Activated CD4-positive, alpha-beta T cell treated with anti-CD3 and anti-CD28 coated beads, Interleukin-2, amount 50 U/mL, for 48 hours (primary cell): ENCODE measurements at places on chromosomes 2 and 18.

DNA sequence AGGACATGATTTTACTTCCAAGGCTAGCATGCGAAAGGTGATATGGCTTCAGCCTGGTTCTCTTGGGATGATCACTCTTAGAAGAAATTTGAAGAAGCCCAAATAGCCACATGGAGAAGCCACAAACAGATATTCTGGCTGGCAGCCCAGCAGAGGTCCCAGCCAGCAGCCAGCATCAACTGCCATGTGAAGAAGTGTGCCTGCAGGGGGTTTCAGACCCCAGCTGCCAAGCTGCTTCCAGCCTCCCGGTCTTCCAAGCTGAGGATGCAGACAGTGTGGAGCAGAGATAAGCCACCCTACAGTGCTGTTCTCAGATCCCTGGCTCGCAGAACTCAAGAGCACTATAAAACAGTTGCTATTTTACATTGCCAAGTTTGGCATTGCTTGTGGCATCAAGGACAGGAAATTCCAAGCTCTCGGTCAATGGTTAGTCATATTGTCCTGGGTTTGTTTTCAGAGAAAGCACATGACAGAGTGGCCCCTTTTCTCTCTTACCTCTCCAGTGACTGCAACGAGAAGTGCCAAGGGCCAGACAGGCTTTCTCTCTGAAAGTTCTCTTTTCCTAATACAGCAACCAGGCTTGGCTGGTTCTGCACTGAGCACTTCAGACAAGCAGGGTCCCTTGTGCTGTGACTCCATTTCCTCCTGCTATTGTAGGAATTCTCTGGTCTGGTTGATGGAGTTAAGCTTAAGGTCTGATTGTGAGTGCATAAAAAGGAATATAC is 223.7 kb downstream of the ANKRD30B start:
- no peak for DNase-seq

- DNase-seq = no peak
Measured at GRCh38 chr18:48562075-48562474, 23.2 kb downstream of the CTIF start.

- DNase-seq = no peak
Measured at GRCh38 chr18:5175378-5175777, 21.7 kb downstream of the AKAIN1 start.

- DNase-seq = no peak
Measured at GRCh38 chr2:53366543-53366942, 401.1 kb upstream of the CHAC2 start.

DNA sequence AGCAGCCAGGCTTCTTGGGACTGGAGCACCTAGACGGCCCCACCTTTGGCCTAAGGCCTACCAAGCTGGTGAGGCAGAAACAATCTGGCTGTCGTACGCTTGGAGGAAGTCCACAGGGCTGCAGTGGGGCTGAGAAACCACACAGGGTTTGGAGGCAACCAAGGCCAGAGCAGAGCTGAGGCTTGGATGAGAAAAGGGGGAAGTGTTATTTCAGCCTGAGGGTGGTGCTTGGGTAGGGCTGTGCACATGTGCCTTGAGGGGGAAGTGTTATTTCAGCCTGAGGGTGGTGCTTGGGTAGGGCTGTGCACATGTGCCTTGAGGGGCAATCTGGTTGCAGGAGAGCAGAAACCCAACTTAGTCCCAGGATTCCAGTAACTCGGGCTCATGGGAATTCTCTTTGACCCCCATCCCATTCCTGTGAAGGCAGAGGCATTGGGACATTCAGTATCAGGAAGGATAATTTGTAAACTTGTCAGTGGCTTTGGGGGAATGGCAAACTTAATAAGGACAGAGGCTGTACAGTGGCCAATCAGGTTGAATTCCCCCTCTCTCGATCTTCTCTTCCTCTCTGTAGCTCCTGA is 971 bp upstream of the FBXO41 start:
- no peak for DNase-seq

GRCh38 chr2:3637311-3637675 is 20.7 kb upstream of the ALLC start:
- no peak for DNase-seq

DNA sequence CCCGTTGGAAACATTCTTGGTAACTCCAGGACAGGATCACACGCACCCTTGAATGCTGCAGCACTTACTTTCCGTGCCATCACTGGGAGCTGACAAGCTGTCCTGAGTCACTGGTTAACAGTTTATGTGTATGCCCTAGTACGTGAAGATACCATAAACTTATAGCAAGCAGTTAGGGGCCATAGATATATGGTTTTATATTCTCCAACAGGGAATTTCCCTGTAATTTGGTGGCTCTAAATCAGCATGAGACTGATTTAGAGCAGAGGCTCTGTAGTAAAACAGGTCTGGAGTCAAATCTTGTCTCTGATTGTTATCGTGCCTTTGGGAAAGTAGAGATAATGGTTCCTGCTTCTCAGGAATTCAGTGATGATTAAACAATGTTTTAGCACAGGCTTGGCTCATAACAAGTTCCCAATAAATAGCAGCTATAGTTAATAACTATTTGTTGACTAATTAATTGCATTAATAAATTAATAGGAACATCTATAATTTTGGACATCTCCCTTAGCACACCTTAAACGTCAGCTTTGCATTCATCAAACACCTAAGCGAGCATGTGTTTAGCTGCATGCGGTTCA is 215.2 kb downstream of the VAPA start:
- no peak for DNase-seq

DNA sequence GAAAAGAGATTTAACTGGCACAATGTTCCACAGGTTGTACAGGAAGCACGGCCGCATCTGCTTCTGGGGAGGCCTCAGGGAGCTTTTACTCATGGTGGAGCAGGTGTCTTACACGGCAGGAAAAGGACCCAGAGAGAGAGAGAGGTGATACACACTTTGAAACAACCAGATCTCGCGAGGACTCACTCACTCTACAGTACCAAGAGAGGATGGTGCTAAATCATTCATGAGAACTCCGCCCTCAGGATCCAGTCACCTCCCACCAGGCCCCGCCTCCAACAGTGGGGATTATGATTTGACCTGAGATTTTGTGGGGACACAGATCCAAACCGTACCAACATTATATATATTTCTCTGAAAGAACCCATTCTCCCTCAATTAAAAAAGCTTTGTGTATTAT is 79.7 kb upstream of the DOCK10 start:
- no peak for DNase-seq

- DNase-seq = no peak
Measured at GRCh38 chr2:12269041-12269972, 447.4 kb upstream of the TRIB2 start.

DNA sequence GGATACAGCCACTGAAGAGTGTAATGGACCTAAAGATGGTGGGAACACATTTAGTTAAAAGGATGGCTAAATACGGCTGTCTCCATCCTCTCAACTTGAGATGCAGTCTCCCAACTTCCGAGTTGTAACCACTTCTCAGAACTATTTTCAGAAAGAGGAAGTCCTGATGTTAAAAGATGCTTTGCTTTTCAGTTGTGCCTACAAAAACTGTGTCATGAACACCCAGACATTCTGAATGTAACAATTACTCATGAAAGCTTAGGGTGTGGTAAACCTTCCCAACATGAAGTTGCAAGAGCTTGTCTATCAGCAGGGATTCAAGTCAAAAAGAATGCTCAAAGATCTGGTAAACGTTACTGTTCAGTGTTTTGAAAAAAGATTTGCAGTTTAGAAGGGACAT is 147.9 kb downstream of the DOCK10 start:
- no peak for DNase-seq

- no peak for DNase-seq
Measured at GRCh38 chr2:32746669-32747068, 118.8 kb downstream of the TTC27 start.

- DNase-seq = no peak
Measured at GRCh38 chr18:7290077-7290476, 59.2 kb downstream of the LRRC30 start.

DNA sequence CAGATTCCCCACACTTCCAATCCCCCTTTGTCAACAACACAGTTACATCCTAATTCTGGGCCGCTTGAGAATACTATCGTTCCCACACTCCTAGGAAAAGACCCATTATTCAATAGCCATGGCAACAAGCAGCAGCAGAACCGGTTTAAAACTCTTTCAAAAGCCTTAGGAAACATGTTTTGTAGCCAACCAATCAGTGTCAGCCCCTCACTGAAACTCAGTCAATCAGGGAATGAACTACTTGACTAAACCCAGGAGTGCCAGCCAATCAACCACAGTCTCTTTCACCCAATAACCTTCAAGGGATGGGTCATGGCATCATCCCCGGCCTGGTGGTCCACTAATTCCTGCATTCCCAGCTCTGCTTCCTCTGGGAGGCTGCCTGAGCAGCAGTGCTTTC is 204.8 kb upstream of the HS6ST1 start:
- DNase-seq = no peak

DNA sequence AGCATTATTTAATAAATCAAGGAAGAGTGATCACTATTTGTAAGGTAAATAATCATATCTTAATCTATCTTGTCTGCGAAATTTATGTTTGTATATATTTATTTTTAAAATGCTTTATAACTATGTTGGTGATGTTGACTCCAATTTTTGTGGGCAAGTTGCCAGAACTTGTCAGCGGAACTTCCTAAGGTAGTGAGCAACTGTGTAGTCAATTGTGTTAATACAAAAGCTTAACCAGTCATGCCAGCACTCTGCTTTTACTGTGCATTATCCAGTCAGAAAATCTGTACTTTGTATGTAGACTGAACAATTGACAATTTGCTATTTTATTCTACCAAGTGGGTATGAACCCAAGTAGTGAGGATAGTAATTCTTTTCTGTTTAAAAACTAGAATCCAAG is 61.9 kb upstream of the RND3 start:
- no peak for DNase-seq

DNA sequence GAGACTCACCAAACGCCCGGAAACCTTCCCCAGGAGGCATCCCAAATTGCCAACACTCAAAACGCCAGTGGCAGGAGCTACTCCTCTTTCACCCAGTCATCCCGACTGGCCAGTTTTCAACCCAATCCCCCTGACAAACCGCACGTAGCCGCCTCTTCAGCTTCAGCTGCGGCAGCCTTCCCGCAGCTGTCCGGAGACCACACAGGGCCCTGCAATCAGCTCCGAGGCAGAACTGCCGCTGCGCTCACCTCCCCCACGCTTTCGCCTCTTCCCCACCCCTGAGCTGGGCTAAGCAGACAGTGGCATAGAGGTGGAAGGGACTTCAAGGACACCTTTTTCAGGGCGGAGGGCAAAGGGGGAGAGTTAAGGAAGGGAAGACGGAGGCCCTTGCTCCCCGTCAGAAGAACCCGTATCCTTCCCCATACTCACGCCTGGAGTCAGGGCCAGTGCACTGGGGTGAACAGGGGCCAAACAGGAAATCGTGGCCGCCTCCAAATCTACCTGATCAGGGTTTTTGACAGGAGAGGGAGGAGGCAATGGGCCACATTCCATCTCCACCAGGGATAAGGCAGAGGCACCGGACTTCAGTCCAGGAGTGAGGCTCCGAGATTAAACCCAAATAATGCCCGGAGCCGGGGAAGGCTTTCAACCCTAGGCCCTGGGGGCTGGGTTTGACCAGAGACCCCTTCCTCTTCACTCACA is 16.9 kb downstream of the CYP26B1 start:
- no peak for DNase-seq
